ENCODE measurements at places on chromosomes 6 and 20.

GRCh38 chr20:8522168-8522567 is 390.1 kb downstream of the PLCB1 start:
- DNase-seq = no peak

- no peak for DNase-seq
Observed at GRCh38 chr6:41406728-41407489, 71.5 kb downstream of the NCR2 start.

DNA sequence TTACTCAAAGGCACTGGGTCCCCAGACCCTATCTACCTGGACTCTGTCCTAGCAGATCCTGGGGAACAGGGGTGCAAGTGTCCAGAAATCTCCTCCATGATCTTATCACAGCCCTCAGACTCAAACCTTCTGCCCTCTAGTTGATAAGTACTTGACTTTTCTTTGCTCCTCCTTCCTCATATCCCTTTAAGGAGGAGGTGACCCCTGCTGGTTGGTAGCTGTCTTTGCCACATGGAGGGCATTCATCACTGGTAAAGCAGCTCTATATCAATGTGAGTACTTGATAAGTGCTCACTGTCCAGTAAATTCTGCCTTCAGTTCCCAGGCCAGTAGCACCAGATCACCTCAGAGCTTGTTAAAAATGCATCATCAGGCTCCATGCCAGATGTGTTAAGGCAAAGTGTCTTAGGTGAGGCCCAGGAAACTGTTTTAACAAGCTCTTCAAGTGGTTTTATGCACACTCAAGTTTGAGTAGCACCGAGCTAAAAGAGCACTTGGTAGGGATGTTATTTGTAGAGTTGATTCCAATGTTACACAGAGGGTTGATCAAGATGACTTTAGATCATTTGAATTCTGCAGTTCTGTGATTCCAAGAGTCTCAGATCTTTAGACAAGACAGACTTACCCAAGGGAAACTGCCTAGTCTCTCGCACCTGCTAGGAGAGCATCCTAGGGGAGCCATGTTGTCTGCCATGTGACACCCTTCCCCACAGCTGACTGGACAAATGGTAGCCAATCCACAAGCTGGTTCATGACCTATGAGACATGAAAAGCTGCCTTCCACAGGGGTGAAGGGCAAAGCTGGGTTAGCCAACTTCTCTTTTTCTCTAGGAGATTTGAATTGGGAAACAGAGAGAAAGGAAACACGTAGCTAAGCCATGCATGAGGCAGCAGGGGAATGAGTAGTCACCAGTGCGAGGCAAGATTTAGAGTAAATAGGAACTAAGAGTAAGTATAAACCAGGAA is 18.6 kb downstream of the TREML2 start:
- DNase-seq = no peak

DNA sequence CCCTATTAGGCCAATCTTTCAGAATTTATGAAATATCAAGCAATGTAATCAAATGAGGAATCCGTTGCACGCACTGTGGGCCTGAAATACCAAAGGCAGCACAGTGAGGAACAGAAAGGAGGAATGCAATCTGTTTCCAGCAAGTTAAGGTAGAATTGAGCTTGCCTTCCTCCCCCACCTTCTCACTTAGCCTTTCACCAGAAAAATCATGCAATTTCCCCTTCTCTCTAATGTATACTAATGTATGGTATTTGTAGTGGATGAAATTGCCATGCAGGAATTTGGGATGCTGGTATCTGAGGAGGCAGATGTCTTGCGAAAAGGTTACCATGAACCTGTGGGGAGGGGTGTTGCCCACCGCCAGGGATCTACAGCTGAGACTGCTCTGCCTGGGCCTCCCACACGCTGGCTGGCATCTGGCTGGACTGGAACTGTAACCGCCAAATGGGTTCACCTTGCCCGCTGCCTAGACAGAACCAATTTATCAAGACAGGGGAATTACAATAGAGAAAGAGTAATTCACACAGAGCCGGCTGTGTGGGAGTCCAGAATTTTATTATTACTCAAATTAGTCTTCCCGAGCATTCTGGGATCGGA is 222.4 kb upstream of the MYLIP start:
- DNase-seq = no peak

DNA sequence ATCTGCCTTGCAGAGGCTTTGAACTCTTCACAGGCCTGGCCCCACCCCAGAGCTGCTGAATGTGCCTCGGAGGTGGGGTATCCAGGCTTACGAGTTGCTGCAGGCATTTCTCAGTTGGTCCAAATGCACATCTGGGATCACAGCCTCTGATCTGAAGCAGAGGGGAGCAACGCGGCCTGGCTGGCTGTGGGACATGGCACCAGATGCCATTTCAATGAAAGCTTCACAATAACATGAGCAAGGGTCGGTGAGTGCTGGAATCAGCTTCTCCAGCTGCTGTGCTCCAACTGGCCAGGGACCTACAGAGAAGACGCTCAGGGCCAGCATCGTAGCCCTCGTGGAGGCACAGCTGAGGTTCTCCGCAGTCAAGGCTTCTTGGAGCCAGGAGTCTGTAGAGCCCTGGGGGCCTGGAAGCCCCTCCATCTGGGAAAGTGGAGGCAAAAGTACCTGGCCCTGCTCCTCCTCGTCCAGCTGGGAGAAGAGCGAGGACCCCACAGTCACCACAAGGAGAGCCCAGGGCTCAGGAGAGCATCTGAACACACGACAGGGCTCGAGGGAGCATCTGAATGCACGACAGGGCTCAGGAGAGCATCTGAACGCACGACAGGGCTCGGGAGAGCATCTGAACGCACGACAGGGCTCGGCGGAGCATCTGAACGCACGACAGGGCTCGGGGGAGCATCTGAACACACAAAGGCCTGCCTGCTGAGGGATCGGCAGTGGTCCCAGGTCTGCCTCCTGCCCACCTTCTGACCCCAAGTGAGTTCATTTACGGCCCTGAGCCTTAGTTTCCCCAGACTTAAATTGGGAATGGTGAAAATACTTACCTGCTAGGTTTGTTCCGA is 165.2 kb downstream of the DLL1 start:
- no peak for DNase-seq

- no peak for DNase-seq
Observed at GRCh38 chr20:36631646-36632045, 14.3 kb downstream of the SLA2 start.

DNA sequence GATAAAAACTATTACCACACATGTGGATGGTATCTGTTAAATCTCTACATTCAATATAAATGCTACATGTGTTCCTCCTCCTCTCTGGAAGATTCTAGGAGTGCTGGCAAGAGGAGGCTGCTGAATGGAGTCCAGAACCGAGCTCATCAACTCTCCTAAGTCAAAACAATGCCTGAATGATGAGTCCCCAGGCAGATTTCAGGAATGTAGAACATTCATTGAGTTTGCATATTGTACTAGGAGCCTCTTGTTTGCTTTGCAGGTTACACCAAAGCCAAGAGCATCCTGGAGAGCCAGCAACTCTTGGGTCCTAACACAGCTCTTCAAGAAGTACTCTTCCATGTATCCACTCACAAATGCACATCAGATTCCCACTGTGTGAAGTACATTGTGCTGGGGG is 117.6 kb upstream of the UST start:
- DNase-seq = no peak

DNA sequence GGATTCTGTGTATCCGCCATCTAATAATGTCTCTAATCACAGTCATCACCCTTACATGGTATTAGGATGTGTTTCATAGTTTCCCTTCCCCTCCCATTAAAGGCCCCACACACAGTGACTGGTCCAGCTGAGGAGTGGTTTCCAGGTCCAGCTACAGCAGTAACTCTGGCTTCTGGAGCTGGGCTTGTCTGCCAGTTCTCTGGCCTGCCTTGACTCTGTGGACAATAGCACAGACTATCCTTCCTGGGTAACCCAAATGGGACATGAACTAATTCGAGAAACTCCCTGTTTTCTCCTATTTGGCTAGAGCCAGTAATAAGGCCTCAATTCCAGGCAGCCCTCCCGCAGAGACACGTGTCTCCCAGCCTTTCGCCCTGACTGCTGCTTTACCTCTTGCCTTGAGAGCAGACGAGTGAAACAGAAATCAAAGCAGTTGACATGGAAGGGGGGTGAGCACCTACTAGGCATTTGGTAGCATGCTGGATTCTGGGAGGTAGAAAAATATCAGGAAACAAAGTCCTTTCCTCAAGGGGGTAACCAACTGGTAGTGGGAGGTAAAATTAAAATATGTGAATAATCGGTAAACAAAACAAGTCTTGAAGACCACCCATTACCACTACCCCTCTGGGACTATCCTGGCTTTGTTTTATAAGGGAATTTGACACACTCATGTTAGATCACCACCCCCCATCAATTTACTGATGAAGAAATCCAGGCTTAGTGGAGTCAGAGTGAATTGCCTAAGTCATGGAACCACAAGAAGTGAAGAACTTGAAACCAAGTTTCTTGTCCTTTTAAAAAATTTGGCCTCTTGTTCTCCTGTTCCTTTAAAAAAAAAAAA is 1.2 kb downstream of the TRAF3IP2 start:
- no peak for DNase-seq

DNA sequence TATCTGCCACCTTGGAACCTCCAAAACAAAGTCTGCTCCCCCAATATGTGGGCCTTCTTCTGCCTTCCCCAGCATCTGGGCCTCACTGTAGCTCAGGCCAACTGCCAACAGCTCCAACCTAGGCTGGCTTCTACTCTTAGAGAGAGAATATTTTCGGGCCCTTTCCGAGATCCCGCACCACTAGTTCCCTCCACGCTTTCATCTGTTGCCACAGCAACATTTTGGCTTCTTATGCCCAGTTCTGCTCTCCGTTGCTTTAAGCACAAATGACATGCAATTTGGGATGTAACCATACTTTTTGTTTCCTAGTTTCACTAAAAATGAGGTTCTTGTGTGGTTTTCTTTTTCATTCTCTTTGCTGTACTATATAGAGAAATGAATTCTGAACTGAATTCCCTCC is 33.6 kb downstream of the PSMB9 start:
- no peak for DNase-seq

DNA sequence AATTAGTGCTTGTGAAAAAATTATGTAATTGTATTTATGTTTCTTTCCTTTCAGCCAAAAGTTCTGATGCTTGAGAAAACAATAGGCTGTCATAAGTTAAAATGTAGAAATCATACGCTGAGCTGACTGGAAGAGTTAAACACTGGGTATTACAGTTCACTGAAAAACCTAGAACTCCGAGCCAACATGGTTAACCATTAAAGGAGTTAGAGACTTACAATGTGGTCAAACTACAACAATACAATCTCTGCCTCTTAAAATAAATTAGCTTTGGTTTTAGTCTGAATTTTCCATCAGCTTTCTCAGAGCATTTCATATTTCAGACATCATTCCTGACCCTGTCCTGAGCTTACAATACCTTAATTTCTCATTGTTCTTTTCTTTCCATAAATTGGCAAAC is 91.0 kb downstream of the COL12A1 start:
- no peak for DNase-seq

- no peak for DNase-seq
Observed at GRCh38 chr6:11263291-11263775, 30.9 kb upstream of the NEDD9 start.

DNA sequence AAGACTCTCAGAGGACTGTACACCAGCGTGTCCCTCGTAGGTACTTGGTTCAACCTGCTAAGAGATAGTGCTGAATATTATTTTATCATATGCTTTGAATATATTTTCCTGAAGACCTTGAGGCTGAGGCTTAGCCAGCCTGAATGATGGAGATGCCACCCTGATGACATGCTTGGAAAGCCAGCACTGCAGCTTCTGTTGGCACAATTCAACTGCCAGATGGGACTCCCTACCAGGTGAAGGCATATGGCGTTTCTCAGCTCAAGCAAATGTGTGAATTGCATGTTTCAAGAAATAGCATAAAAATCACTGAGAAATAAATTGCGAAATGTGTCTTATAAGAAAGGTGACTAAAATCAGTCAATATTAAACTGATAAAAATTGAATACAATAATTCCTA is 228.1 kb upstream of the CST7 start:
- DNase-seq = no peak

DNA sequence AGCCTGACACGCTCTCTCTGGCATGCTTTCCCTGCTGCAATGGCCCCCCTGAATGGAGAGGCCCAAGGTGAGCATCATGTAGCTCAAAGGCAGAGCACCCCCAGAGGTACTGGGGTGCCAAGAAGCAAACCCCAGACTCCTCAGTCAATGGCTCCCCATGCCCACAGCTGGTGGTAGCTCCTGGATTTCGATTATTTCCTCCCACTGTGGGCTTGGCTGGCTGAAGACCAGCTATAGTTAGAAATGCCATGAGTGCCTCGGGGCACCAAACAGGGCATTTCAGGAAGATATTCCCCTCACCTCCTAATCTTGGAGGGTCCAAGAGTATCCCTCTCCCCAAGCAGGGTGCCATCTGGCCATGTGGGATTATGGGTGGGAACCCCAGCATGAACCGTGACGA is 16.8 kb downstream of the MAP1LC3A start:
- no peak for DNase-seq

- no peak for DNase-seq
Observed at GRCh38 chr20:10848810-10849370, 175.1 kb upstream of the JAG1 start.

- DNase-seq = no peak
Observed at GRCh38 chr6:16754876-16755275, 6.4 kb downstream of the ATXN1 start.

DNA sequence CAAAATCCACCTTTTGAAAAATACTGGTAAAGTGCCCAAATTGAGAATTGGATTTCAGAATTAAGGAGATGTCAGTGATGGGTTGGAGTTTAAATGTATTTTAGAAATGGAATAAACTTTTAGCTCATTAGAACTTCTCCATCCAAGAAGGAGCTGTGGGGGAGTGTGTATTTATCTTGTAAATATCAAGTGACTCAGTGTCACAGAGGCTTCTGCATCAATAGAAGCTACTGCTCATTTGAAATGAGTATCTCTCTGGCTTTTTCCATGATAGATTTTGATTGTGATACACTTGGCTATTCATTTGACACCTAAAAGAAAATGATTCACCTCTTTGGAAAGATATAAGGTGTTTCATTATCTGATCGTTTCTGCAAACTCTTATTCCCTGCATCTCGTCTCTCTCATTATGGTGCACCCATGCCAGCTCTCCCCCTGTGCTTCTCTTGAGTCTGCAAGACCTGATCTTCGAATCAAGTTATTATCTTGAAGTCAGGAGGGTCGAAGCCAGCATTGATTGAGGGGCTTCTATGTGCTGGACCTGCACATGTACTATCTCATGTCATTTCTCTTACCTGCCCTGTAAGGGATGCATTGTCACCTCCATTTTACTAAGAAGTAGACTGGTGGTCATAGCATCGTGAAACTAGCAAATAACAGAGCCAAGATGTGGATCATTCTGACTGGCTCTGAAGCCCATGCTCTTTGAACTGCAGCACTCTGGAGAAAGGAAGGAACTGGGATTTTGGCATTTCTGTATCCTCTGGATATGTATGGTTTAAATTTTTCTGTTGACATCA is 30.1 kb downstream of the VAPB start:
- DNase-seq = no peak

- no peak for DNase-seq
Observed at GRCh38 chr6:86357877-86358276, 579.5 kb upstream of the HTR1E start.

GRCh38 chr6:20711518-20711917 is 177.3 kb downstream of the CDKAL1 start:
- DNase-seq = no peak

- no peak for DNase-seq
Observed at GRCh38 chr6:24696097-24696496, 22.9 kb downstream of the C6orf62 start.

Data from stimulated activated CD4-positive, alpha-beta T cell treated with anti-CD3 and anti-CD28 coated beads, Interleukin-1b, Interleukin-23, amount 100 ng/mL, for 1 hour (primary cell).